ENCODE measurements at places on chromosomes 6 and 20.

GRCh38 chr20:5220321-5221060, 93.7 kb downstream of the CDS2 start:
- no peak for DNase-seq

DNA sequence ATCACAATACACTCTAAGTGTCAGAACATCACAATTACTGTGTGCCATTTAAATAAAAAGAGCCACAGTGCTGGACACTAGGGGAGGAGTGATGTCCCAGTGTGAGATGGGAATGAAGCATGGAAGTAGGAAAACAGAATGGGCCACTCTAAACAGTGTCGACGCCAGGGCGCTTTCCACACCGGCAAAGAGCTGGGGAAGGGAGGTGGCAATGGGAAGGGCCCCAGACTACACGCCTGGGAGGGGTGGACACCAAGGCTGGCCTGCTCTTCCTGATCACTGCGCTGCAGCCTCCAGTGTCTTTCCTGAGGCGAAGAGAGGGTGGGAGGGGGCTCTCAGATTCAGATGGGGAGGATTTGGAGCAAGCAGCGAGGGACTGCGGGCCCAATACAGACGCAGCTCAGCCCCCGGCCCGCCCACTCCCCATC, 75.9 kb downstream of the ERMARD start:
- no peak for DNase-seq

GRCh38 chr6:93048381-93048780, 371.0 kb downstream of the EPHA7 start:
- no peak for DNase-seq

DNA sequence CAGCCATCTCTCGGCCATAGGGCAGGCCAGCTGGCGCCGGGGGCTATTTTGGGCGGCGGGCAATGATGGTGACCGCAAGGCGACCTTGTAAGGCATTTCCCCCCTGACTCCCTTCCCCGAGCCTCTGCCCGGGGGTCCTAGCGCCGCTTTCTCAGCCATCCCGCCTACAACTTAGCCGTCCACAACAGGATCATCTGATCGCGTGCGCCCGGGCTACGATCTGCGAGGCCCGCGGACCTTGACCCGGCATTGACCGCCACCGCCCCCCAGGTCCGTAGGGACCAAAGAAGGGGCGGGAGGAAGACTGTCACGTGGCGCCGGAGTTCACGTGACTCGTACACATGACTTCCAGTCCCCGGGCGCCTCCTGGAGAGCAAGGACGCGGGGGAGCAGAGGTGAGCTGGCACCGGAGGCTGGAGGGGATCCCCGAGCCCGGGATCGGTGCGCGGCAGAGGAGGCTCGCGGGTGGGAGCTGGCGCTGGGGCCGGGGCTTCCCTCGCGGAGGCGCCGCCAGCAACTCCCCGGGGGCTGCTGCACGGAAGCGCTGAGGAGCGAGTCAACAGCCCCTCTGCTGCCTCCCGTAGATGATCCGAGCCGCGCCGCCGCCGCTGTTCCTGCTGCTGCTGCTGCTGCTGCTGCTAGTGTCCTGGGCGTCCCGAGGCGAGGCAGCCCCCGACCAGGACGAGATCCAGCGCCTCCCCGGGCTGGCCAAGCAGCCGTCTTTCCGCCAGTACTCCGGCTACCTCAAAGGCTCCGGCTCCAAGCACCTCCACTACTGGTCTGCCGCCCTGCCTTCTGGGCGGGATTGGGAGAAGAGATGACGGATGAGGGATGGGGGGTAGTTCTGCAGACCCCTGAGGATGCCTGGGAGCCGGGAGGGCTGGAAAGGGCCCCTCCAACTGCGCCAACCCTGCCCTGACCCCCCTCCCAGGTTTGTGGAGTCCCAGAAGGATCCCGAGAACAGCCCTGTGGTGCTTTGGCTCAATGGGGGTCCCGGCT, at the start of the genes CTSA and NEURL2:
Gene CTSA, plus strand, starts transcription at position 351 of the 999 bp plus-strand sequence. Its CDS starts 234 bp downstream, at position 585.
Gene NEURL2, minus strand, starts transcription at position 224 of the 999 bp plus-strand sequence. Its CDS starts 217 bp downstream, at position 7.
- peak; percentile 89 for DNase-seq
